ELR (cell line): ENCODE measurements at places on chromosomes 4 and X.

- DNase-seq: no peak
These were observed 71.3 kb downstream of the NBDY start for GRCh38 chrX:56800307-56800706.

DNA sequence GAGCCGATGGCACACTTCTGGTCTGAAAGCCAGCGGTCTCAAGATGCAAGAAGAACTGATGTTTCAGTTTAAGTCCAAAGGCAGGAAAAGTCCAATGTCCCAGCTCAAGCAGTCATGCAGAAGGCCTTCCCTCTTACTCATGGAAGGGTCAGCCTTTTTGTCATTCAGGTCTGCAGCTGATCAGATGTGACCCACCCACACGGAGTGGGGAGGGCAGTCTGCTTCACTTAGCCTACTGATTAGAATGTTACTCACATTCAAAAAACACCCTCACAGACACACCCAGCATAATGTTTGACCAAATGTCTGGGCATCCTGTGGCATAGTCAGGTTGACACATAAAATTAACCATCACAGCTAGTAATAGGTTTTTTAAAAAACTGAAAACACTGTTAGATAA, 6.6 kb downstream of the HCCS start:
- DNase-seq: peak; percentile 46

- no peak for DNase-seq
These were observed 37.7 kb downstream of the NOP14 start for GRCh38 chr4:2925496-2925895.

- peak; percentile 54 for DNase-seq
These were observed 122.6 kb downstream of the SHISA3 start for GRCh38 chr4:42519803-42520417.

DNA sequence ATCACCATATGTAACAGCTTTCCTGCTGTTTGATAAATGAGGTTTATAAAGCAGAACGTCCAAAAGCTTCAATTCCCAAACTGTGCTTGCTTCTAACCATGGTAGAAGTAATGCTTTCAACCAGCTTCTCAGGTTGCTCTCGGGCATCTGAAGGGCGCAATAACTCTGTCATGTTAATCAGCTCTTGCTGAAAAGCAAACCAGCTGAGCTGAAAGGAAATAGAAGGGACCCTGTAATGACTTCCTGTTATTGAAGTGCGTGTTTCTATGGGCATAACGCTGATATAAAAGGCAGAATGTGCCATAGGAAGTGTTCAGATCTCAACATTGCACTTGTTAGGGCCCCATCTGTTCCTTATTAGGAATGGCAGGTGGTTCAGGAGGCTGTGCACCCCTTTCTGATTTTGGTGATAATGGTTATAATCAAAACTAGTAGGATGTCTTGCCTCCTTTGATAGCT, 21.2 kb downstream of the HERC3 start:
- no peak for DNase-seq

DNA sequence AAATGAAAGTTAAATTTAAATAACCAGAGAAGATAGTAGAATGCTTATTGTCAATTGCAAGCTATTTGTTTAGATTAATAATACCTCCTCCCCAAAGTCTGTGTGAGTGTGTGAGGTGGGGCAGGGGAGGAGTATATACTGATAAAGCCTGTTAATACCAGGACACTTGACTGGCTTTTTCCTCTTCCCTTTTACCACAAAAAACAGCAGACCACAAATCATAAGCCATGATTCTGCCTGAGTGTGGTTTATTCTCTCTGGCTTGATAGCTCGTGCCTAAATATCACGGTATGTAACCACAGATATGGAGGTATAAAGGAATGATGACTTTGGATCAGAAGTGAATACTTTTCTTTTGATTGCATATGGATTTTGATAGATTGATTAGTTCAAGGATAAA, 21.9 kb upstream of the SCRG1 start:
- no peak for DNase-seq

DNA sequence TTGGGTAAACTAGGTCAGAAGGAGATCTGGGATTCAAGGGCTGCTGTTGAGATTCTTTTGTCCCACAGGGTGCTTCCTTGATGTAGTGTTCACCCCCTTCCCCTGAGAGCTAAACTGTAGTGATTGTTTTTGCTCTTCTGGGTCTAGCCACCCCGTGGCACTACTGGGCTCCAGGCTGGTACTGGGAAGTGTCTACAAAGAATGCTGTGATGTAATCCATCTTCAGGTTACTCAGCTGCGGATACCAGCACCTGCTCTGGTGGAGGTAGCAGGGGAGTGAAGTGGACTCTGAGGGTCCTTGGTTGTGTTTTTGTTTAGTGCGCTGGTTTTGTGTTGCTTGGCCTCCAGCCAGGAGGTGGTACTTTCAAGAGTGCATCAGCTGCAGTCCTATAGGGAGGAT, 365.5 kb downstream of the ZNF674 start:
- no peak for DNase-seq

- DNase-seq: peak; percentile 59
These were observed 34.7 kb upstream of the AREG start for GRCh38 chr4:74410272-74410671.

DNA sequence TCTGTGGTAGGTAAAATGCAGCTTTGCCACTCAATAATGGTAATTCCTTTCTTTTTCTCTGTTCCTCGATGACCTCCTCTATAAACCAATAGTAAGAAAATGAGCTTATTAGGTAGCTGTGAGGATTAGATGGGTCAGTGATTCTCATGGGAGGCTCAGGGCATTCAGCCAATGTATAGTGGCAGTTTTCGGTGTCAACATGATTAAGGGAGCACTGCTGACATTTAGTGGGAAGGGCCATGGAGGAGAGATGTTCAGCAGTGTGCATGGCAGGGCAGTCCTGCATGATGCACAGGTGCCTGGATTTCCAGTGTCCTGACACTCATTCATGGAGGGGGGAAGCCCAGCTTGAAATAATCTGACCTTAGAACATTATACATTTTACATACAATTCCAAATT, 232.8 kb downstream of the PDGFC start:
- no peak for DNase-seq

DNA sequence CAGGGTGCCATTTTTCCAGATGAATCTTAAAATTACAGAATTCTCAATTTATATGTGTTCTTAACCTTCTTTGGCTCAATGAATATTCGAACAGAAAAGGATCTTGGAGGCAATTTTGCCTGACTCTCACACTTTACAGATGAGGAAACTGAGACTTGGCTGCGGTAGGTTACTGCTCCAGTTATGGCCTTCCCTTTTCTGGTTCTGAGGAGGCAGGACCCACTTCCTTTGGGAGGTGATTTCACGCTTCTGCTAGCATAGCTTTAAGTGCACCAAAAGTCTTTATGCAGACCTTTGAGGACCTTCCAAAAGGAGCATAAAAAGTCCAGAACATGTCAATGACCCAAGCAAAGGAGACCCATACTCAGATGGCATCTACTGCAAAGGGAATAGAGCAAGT, 44.7 kb upstream of the KLF3 start:
- DNase-seq: no peak

GRCh38 chr4:177229331-177229730, 80.3 kb upstream of the NEIL3 start:
- peak; percentile 30 for DNase-seq

- DNase-seq: no peak
These were observed 191.4 kb downstream of the NDST4 start for GRCh38 chr4:114921790-114922591.

DNA sequence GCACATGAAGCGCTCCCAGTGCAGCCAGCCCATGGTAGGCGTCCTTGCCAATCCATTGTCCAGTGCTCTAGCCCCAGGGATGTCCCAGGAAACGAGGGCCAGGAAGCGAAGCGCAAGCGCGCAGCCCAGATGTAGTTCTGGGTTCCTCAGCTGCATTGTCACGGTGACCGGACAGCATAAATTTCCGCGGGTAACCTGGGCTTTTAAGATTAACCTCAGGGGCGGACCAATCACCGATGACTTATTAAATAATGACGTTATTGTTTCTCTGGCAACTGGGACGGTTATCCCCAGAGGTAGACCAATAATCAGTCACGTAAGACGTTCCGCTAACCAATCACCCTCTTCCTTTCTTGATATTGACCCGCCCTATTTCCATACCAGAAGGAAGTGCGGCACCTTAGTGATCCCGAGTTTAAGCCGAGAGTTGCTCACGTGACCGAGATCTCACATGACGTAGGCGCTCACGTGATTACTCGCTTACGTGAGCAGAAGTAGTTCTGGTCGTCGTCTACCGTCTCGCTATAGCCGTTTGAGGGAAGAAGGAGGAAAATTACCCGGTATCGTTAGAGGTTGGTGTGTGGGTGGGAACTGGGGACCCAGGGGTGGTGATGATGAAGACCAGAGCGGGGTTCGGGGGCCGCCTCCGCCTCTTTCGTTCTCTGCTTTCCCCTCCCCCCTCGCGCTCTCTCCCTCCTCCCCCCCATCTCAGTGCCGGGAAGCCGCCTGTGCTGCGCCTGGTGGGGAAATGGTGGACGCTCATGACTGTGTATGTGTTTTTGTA, at the start of the genes GLA and HNRNPH2:
TSS of gene GLA (minus strand) at position 178 of the 784 bp plus-strand sequence. CDS start at position 156, 22 bp downstream.
TSS of gene HNRNPH2 (plus strand) at position 475 of the 784 bp plus-strand sequence. CDS start 3,767 bp downstream, outside the sequence.
- peak; percentile 97 for DNase-seq

- no peak for DNase-seq
These were observed 2.1 kb downstream of the BRWD3 start for GRCh38 chrX:80807606-80807991.

- DNase-seq: no peak
These were observed 169.8 kb upstream of the JADE1 start for GRCh38 chr4:128639541-128640270.

- no peak for DNase-seq
These were observed 2.0 kb downstream of the ANTXR2 start for GRCh38 chr4:80070880-80071603.

GRCh38 chr4:3866813-3867129, 100.6 kb downstream of the ADRA2C start:
- DNase-seq: no peak

- no peak for DNase-seq
These were observed 179.5 kb downstream of the GABRB1 start for GRCh38 chr4:47210828-47211227.

- peak; percentile 76 for DNase-seq
These were observed 808 bp downstream of the PRDM5 start for GRCh38 chr4:120921456-120922380.

DNA sequence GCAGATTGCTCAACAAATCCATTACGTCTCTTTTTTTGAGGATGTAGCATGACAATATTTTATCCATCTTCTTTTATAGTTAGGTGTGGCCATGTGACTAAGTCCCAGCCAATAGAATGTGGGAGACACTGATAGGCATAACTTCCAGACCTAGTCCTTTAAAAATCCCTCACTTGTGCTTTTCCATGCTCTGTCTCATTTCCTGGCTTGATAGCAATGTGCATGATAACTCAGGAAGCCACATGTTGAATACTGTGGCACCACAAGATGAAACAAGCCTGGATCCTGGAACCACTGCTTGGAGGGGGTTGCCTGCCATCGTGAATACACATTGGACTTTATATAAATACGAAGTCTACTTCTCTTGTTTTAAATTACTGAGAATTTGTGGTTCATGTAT, 184.0 kb upstream of the NEIL3 start:
- no peak for DNase-seq
